Panc1 (cell line): ENCODE measurements at places on chromosomes 2 and 18.

DNA sequence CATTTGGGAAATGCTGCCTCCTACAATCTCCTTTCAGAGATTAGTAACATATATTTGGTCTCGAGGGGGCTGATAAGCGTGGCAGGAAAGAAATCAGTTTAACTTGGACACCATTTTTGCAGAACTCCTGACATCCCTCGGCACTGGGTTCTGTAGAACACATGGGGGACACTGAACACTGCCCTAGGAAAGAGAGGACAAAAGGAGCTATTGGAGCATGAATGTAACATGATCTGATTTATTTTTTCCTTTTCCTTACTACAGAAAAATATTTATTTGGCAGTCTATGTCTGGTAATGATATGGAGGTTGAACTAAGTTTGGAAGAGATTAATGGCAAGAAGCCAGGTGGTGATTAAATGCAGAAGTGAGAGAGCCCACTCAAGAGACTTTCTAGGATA lies 153.8 kb downstream of the AFF3 start:
- H3K27me3 ChIP-seq = peaks cover 7% of the 10 kb centered on the region; the same call in 1 of the 2 replicates
- no peak overlapping the region for H3K27ac ChIP-seq
- no peaks in the 10 kb centered on the region for H3K4me1 ChIP-seq
- DNase-seq = no peak

- no peak for DNase-seq
- no peaks in the 10 kb centered on the region for H3K4me1 ChIP-seq
- no peak overlapping the region for H3K4me3 ChIP-seq
- no peaks in the 10 kb centered on the region for H3K36me3 ChIP-seq
- H3K27me3 ChIP-seq = no peaks in the 10 kb centered on the region
Measured at GRCh38 chr2:72181616-72182015, 34.0 kb upstream of the CYP26B1 start.

DNA sequence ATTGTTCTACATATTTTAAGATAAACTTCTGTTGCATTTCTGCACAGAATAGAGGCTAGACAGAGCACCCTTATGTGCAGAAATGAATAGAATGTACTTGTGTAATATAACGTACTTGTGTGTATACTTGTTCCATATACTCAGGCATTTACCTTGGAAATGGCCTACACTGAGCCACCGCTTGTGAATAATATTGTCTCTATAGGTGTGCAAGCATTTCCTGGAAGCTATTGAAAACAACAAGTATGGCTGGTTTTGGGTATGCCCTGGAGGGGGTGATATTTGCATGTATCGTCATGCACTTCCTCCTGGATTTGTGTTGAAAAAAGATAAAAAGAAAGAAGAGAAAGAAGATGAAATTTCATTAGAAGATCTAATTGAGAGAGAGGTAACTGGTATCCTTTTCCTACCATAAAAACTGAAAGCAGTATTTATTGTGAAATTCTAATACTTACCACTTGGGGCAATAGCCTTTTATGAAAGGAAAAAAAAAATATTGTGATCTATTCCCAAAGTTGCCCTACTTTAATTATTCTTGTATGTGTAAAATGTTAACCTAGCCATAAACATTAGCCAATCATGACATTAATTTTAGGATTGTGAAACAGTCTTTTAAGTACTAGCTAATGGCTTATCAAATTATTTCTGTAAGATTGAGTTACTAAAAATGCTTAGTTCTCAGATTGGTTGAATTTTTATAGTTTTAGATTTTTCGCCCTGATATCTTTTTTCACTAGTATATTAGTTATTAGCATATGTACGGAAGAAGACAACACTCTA lies 18.0 kb downstream of the ZC3H15 start:
- peaks cover 5% of the 10 kb centered on the region for H3K4me1 ChIP-seq
- H3K36me3 ChIP-seq = peaks cover 70% of the 10 kb centered on the region
- H3K27me3 ChIP-seq = no peaks in the 10 kb centered on the region
- no peak overlapping the region for H3K4me3 ChIP-seq

DNA sequence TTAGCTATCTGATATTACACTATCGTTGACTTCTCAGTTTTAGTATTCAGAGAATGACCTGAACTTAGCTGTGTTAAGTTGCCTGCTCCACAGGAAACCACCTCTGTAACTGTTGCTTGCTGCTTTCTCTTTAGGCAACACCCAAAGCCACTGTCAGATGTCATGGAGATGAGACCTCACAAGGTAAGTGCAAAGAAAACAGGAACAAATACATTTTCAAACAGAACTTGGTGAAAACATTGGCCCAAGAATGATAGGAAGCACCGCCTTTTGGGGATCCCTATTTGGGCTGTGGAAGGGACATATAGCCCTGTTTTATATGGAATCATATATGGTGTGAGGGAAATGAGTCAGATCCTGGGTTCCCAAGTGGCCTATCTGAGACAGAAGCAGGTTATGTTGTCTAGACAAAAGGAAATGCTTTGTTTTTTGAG lies 143.4 kb downstream of the UBE2E3 start:
- DNase-seq = no peak
- H3K4me1 ChIP-seq = no peaks in the 10 kb centered on the region
- H3K4me3 ChIP-seq = no peak overlapping the region
- no peaks in the 10 kb centered on the region for H3K36me3 ChIP-seq
- no peak overlapping the region for H3K27ac ChIP-seq

DNA sequence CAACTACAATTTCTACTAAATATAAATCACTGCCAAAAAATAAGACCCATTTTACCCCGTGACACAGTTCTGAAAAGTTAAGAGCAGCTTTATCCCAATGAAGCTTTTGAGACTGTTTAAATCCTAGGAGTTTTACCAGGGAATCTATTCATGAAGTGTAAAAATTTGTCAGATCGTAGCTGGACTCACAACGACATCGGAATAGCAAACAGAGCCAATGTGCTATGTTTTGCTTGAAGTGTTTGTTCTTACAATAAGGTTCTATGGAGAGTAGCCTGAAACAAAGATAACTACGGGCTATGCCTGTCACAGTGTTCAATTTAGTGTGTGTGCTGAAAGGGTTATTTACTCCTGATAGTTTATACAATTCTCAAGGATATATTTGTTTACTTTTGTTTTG lies 78.5 kb upstream of the L3MBTL4 start:
- H3K36me3 ChIP-seq = no peaks in the 10 kb centered on the region
- H3K27ac ChIP-seq = no peak overlapping the region
- no peaks in the 10 kb centered on the region for H3K27me3 ChIP-seq
- H3K4me1 ChIP-seq = no peaks in the 10 kb centered on the region

DNA sequence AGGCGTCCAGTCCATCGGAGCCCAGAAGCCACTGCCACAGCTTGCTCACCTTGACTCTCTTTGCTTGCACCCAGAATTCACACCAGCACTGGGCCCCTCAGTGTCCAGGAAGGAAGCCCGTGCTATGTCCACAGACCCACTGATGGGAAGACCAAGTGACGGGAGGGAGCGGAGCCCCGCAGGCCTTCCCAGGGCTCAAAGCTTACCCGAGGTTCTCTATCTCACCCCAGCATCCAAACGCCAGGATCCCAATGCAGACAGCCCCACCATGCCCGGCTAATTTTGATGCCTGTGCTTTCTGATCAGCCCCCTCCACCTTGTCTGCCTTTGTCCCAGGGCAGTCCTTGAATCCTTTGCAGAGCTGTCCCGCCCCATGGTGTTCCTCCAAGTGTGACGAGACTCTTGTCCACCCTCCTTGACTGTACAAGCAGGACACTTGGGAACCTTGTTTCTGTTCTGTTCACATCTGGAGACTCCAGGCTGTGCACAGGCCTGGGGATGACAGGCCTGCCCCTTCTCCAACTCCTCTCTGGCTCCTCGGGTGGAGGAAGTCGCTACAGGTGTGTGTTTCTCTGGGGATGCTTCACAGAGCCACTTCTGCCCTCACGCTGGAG lies 12.0 kb downstream of the NPPC start:
- no peak overlapping the region for H3K27ac ChIP-seq
- no peaks in the 10 kb centered on the region for H3K4me1 ChIP-seq
- no peaks in the 10 kb centered on the region for H3K27me3 ChIP-seq
- DNase-seq = no peak

GRCh38 chr2:158781353-158781961 lies 13.7 kb upstream of the DAPL1 start:
- no peaks in the 10 kb centered on the region for H3K4me1 ChIP-seq
- 0 out of 2 replicates have a peak, but pooled peaks cover 2% of the 10 kb centered on the region for H3K27me3 ChIP-seq
- H3K36me3 ChIP-seq = no peaks in the 10 kb centered on the region
- H3K4me3 ChIP-seq = no peak overlapping the region
- H3K27ac ChIP-seq = no peak overlapping the region
- no peak for DNase-seq

GRCh38 chr2:178403671-178404306 lies 47.2 kb downstream of the PRKRA start:
- H3K27ac ChIP-seq = no peak overlapping the region
- H3K4me1 ChIP-seq = peaks cover 4% of the 10 kb centered on the region
- H3K4me3 ChIP-seq = no peak overlapping the region
- H3K36me3 ChIP-seq = no peaks in the 10 kb centered on the region

- no peak overlapping the region for H3K4me3 ChIP-seq
- no peak for DNase-seq
- peak overlapping the region; percentile 81 for H3K27ac ChIP-seq
- peaks cover 64% of the 10 kb centered on the region for H3K4me1 ChIP-seq
- H3K27me3 ChIP-seq = no peaks in the 10 kb centered on the region
Measured at GRCh38 chr2:47031909-47032668, 116.5 kb upstream of the MCFD2 start.

DNA sequence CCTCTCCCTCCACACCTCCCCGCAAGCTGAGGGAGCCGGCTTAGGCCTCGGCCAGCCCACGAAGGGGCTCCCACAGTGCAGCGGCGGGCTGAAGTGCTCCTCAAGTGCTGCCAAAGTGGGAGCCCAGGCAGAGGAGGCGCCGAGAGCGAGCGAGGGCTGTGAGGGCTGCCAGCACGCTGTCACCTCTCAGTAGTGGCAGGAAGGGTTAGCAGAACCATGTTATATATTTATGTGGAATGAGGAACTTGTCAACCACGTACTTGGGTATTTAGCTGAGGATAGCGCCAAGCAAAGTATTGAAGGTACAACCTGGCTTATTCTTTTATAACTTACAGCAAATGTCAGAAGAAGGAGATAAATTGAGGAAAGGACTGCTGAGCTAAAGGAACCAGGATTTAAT lies 144.1 kb upstream of the MGAT5 start:
- H3K4me3 ChIP-seq = no peak overlapping the region
- H3K27ac ChIP-seq = no peak overlapping the region
- H3K4me1 ChIP-seq = no peaks in the 10 kb centered on the region
- peaks cover 5% of the 10 kb centered on the region for H3K27me3 ChIP-seq

- H3K27ac ChIP-seq = no peak overlapping the region
- no peaks in the 10 kb centered on the region for H3K4me1 ChIP-seq
- DNase-seq = no peak
- H3K4me3 ChIP-seq = no peak overlapping the region
- no peaks in the 10 kb centered on the region for H3K36me3 ChIP-seq
Measured at GRCh38 chr2:182540252-182540651, 113.4 kb upstream of the PDE1A start.

DNA sequence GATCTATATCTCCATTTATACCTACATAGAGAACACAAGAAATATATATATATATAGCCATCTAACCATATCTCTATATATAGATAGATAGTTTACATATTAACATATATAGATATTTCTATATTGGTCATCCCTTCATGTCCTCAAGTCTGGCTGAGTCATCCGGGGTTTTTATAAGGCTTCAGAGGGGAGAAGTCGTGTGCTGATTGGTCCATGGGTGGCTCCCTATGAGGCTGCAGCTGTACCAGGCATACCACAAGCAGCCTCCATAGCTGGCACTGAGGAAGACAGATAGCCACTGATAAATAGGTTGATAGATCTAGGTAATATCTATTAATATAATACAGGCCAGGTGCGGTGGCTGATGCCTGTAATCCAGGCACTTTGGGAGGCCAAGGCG lies 618.3 kb upstream of the SETBP1 start:
- H3K4me1 ChIP-seq = no peaks in the 10 kb centered on the region
- no peaks in the 10 kb centered on the region for H3K27me3 ChIP-seq
- no peaks in the 10 kb centered on the region for H3K36me3 ChIP-seq
- no peak overlapping the region for H3K4me3 ChIP-seq
- no peak for DNase-seq

GRCh38 chr2:41598161-41598894 lies 449.5 kb upstream of the PKDCC start:
- no peaks in the 10 kb centered on the region for H3K36me3 ChIP-seq
- no peak overlapping the region for H3K4me3 ChIP-seq
- DNase-seq = no peak

- no peaks in the 10 kb centered on the region for H3K36me3 ChIP-seq
- H3K27ac ChIP-seq = no peak overlapping the region
Measured at GRCh38 chr2:66573821-66574233, 138.9 kb downstream of the MEIS1 start.

DNA sequence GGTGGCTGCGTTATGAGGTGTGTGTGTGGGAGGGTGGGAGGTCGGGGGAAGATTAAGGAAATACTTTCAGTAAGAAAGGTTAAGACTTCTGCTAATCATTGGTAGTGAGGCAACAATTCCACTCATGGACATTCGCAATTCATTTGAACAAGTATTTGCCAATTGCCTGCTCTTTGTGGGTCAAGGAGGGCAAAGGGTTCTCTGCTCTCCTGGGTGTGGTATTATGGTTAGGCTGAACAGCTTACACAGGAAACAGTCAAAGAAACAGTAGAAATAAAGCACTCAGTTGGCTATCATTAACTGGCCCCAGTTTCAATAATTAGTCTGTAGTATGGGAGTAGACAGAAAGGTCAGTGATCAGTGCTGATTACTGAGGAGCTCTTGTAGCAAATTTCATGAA lies 357.0 kb upstream of the FANCL start:
- no peaks in the 10 kb centered on the region for H3K4me1 ChIP-seq
- H3K27ac ChIP-seq = no peak overlapping the region
- H3K36me3 ChIP-seq = no peaks in the 10 kb centered on the region
- no peak for DNase-seq
- no peak overlapping the region for H3K4me3 ChIP-seq
- H3K27me3 ChIP-seq = no peaks in the 10 kb centered on the region

- H3K36me3 ChIP-seq = no peaks in the 10 kb centered on the region
- no peak overlapping the region for H3K27ac ChIP-seq
Measured at GRCh38 chr18:36188916-36189315, 1.6 kb downstream of the MOCOS start.

GRCh38 chr2:207180741-207181140 lies 15.0 kb upstream of the KLF7 start:
- DNase-seq = no peak
- no peaks in the 10 kb centered on the region for H3K36me3 ChIP-seq
- H3K27ac ChIP-seq = no peak overlapping the region
- H3K4me1 ChIP-seq = no peaks in the 10 kb centered on the region
- H3K4me3 ChIP-seq = no peak overlapping the region

- H3K4me3 ChIP-seq = no peak overlapping the region
- H3K27me3 ChIP-seq = no peaks in the 10 kb centered on the region
- H3K27ac ChIP-seq = no peak overlapping the region
- no peaks in the 10 kb centered on the region for H3K36me3 ChIP-seq
- DNase-seq = no peak
- H3K4me1 ChIP-seq = no peaks in the 10 kb centered on the region
Measured at GRCh38 chr2:191366199-191366598, 121.0 kb downstream of the MYO1B start.

DNA sequence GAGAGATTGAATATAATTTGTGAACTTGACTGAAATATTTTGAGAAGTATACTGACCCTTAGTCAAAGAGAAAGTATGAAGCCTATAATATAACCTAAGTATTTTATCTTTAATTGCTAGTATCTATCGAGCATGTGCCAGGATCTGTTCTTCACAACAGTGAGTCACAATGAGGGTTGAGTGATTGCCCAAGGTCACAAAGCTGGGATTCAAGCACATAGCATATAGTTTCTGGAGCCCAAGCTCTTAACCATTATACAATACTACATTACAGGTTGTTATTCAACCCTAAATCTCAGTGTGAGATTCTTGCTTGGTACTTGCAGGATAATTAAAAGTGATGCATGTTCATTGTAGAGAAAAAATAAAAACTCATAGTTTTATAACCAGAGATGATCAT lies 97.2 kb downstream of the RAB3GAP1 start:
- no peaks in the 10 kb centered on the region for H3K27me3 ChIP-seq
- H3K36me3 ChIP-seq = peaks cover 12% of the 10 kb centered on the region
- H3K4me3 ChIP-seq = no peak overlapping the region
